Upper lobe of right lung (tissue), 1 donor: ENCODE measurements at places on chromosomes 6 and 20. TPM values are rescaled to one million over a fixed set of nuclear protein-coding genes. Genes with fewer than 3 reads are reported as not detected.

TRIM40 gene
- not detected for total RNA-seq

GRCh38 chr20:22775256-22775655, 190.9 kb upstream of the FOXA2 start:
- no peak for DNase-seq

DNA sequence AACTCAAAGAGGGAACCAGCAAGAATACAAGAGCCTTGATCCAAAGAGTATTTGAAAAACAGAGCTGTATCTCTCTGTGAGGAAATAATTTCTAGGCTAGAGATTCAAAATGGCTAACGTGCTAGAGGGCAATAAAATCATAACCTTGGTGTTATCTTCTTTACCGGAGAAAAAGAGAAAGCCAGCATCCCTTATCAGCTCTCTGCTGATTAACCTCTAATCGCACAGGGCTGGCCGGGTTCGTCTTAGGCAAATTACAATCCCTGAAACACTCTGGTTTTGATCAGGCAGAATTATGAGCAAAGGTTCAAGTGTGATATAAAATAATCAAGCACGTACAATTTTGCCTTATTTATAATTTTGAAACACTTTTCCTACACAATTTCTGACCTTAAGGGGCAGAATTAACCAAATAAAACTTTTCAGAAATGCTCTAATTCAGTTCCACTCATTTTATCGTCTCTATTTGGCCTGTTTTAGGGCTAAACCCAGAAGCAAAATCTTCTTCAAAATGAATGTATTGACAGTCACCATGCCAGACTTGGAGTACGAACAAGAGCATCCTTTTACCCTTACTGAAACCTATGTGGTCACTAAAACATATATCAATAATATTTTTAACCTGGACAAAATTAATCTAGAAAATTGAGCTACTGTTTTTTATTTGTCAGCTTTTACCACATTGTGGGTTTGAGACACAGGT, 13.7 kb downstream of the PSMB9 start:
- no peak for DNase-seq

GRCh38 chr20:35702824-35703695, 3.9 kb downstream of the ROMO1 start:
- DNase-seq = no peak

- no peak for DNase-seq
Observed at GRCh38 chr20:21147593-21147992, 21.7 kb downstream of the KIZ start.

- no peak for DNase-seq
Observed at GRCh38 chr6:13796781-13797180, 17.6 kb downstream of the MCUR1 start.

GRCh38 chr6:14316651-14317386, 199.2 kb downstream of the CD83 start:
- DNase-seq = peak; percentile 64

- no peak for DNase-seq
Observed at GRCh38 chr20:48804300-48804980, 23.4 kb downstream of the PREX1 start.

- no peak for DNase-seq
Observed at GRCh38 chr20:62846166-62846890, 15.3 kb downstream of the TCFL5 start.

- no peak for DNase-seq
Observed at GRCh38 chr6:7879980-7880717, 30.4 kb downstream of the TXNDC5 start.

MOCS1 gene
- total RNA-seq = 29.3 TPM

- no peak for DNase-seq
Observed at GRCh38 chr6:92790381-92790780, 629.0 kb downstream of the EPHA7 start.

DNA sequence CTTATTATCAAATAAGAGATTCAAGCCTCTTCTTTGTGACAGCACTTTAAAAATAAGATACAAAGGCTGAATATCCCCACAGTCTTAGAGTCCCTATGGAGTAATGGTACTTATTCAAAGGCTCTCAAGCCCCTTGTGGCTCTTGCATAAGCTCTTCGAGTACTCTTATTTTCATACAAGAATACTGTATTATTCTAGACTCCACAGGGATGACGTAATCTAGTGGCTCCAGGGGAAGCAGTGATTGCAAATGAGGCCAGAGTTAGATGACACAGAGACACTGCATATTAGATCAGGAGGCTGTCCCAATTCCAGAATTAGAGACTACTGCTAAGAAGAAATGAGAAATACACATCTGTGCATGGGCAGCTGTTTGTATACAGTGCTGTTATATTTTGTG, 1195.9 kb upstream of the MAP3K7 start:
- DNase-seq = no peak

HRH3 gene
- not detected for total RNA-seq

SLC17A2 gene
- not detected for total RNA-seq

- DNase-seq = no peak
Observed at GRCh38 chr6:35037664-35038038, 103.5 kb downstream of the TCP11 start.

GRCh38 chr6:3594201-3594600, 137.4 kb upstream of the SLC22A23 start:
- DNase-seq = no peak

DNA sequence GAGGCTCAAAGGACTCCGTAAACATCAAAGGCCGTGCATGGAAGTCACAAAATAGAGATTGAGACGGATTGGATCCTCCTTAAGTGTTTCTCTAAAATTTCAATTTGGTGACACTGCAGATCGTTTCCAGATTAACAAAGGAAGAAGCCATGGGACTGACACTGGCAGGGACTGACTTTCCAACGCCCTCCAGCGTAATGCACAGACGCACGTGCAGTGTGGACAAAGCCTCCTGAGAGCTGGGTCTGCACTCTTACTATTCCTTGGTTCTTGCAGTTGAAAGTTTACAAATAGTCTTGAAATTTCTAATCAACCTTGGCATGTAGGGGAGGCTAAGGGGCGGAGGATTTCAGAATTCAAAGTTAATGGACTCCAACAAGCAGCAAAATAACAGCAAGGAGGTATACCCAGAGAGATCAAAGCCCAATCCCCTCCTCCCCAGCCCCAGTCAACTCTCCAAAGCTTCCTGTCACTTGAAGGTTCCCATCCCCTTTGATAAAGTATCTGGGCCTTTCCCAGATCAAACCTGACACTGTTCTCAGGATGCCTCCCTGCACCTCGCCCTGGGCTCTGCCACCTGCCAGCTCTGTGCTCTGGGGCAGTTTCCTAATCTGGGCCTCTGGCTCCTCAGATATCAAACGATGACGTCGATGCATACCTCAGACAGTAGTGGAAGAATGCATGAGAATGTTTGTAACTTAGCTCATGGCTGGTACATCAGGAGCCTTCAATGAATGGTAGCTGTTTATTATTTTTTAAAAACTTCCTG, 106.5 kb upstream of the TRAF3IP2 start:
- no peak for DNase-seq

DNA sequence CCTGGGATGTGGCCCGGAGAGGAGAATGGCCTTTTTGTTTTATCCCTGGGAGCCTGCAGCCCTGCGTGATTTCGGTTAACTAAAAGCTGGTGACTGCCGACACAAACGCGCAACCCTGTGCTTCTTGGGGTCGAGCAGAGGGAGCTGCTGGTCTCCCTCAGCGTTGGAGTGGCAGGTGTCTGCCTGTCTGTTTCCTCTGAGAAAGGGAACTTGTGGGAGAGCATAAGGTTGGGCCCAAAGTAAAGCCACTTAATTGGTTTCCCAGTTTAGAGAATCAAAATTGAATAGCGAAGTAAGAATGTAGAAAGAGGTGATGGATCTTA, 500 bp downstream of the LTV1 start:
- DNase-seq = no peak

SLC26A8 gene
- total RNA-seq = 0.52 TPM

DNA sequence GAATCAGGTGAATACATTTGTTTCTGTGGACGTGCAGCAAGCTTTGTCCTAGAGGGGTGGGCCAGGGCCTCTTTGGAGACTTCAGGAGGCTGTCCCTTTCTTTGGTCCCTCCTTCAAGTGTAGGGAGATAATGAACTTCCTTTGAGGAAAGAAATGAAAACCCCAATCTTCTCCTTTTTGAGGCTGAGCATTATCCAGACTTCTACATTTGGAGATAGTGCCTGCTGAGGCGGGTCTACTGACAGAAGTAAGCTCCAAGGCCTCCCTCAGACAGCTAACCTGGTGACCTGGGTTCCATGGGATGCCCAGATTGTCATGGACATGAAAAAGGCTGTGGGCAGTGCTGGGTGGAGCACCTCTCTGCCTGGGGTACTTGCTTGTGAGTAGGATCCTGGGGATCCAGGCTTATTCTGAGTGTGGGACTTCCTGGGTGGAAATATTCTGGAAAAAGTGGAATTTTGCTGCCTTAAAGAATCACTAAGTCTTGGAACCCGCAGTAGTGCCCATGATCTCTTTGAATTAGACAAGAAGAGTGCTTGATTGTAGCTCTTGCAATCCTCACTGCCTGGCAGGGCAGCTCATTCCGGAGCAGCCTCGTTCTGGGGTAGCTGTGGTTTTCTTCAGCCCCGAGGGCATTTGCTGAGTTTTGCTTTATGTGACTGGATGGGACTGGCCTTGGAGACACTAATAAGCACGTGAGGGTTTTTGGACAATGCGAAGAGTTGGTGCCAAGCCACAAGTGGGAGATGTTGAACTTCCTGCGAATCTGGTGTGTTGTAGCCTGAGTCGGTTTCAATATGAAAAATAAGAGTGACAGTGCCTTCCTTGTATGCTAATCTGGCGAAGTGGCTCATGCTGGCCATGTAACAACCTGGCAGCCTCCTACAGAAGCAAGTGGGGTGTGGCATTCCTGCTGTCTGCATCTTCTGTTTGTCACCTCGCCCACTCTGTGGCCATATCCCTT, 28.1 kb downstream of the SNRNP48 start:
- DNase-seq = peak; percentile 73

COX7A2 gene
- 240 TPM for total RNA-seq

- DNase-seq = no peak
Observed at GRCh38 chr6:158457131-158457530, 102.8 kb upstream of the TMEM181 start.

GRCh38 chr6:125955973-125956372, 597 bp upstream of the HINT3 start:
- no peak for DNase-seq

DNA sequence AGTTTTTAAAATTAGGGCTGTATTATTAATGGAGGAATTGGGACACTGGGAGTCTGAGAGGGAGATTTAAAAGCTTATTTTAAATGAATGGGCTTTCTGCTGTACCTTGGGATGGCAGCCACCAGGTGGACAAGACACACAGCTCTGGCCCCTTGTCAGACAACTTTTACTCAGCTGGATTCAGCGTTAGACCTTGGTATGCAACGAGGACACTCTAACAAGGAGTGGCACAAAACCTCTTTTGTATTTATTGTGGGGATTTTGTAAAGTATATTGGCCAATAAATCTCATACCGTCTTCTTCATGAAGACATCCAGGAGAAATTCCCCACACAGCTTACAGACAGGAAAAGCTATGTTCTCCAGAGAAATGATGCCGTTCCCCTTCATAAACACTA, 105.7 kb downstream of the LCA5 start:
- DNase-seq = no peak

DNA sequence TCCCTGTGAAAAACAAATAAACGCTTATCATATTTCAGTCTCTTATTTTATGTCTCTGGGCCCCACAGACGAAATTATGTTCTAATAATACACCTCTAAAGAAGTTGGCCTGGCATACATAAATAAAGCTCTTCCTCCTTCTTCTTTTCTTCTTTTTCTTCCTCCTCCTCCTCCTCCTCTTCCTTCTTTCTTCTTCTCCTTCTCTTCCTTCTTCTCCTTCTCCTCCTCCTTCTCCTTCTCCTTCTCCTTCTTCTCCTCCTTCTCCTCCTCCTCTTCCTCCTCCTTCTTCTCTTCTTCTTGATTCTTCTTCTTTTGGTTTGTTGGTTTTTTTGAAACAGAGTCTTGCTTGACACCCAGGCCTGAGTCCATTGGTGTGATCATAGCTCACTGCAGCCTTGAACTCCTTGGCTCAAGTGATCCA, 41.8 kb upstream of the PTPN1 start:
- no peak for DNase-seq

DNA sequence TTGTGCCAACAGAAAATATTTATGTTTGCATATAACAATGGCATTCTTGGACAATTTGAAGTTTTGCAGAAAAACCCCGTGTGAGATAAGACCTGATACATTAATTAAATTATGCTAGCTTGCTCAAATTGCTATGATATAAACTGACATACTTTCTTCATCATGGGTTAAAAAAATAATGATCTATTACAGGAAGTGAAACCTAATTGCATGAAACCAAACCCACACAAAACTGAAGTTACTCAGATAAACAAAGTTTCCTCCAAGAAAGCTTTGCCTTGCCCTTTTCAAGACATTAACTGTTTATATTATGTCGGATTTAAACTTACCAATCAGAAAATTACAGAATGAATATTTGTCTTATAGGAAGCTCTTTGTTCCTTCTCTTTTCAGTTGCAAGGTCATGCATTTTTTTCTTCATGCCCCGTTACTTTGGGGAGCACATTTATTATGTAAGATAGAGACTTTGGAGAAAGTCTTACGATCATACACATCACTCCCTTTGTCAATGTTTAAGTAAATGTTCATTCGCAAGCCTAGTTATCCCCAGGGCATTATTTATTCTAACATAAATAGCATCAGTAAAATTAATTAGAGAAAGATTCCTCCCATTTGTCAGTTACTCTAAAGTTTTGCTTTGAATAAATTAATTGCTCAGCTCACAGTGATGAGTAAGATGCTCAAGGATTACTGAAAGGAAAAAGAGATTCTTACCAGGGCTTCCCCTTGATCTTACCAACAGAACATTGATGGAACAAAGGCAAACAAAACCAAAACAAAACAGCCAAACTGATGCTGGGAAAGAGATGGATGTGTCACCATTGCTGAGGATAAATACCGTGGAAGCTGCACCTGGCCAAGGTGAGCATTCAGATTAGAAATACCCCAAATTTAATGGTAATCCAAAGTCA, 14.8 kb upstream of the TMEM244 start:
- no peak for DNase-seq

GRCh38 chr6:15754035-15754705, 91.3 kb upstream of the DTNBP1 start:
- no peak for DNase-seq

GRCh38 chr6:41187924-41188886, 12.7 kb downstream of the TREML2 start:
- DNase-seq = no peak
